ENCODE measurements at places on chromosomes 12 and 14. TPM values are rescaled to one million over a fixed set of nuclear protein-coding genes. Genes with fewer than 3 reads are reported as not detected.

The PPTC7 gene
- 35.2 TPM for total RNA-seq

The FNTB gene
- 15.9 TPM for total RNA-seq

The POTEG gene
- total RNA-seq = not detected

The RPL10L gene
- not detected for total RNA-seq

The PLEKHD1 gene
- total RNA-seq = 0.16 TPM

The AQP2 gene
- total RNA-seq = not detected

The SLC10A1 gene
- not detected for total RNA-seq

The CCDC196 gene
- total RNA-seq = not detected

The DPF3 gene
- 2.7 TPM for total RNA-seq

The GLT8D2 gene
- 0.16 TPM for total RNA-seq

Measured in T-helper 2 cell treated with Interferon-gamma antibody and Interleukin-4, amounts not matched to agents 100 ng/mL and 5 ng/mL, for 36 hours (primary cell).